ENCODE measurements at places on chromosomes 16 and 17. TPM values are rescaled to one million over a fixed set of nuclear protein-coding genes. Genes with fewer than 3 reads are reported as not detected.

The LGALS9 gene
- 10.8 TPM for total RNA-seq

The TNP2 gene
- total RNA-seq, result not detected

The TBC1D3E gene
- total RNA-seq, result not detected

The TRPV2 gene
- total RNA-seq, result 4.8 TPM

The ST6GALNAC1 gene
- total RNA-seq, result not detected

The ALOX15B gene
- total RNA-seq, result not detected

The PRR35 gene
- not detected for total RNA-seq

The NF1 gene
- 23.2 TPM for total RNA-seq

The CPHXL2 gene
- not detected for total RNA-seq

The AGRP gene
- total RNA-seq, result not detected

The PDXDC1 gene
- 32.8 TPM for total RNA-seq

The PPL gene
- 0.10 TPM for total RNA-seq

The LCAT gene
- 1.1 TPM for total RNA-seq

The NFATC3 gene
- total RNA-seq, result 24.9 TPM

The OR4D2 gene
- not detected for total RNA-seq

The KRTAP16-1 gene
- not detected for total RNA-seq

The KCNJ16 gene
- not detected for total RNA-seq

The SERPINF2 gene
- not detected for total RNA-seq
